ENCODE measurements at places on chromosomes 1 and 21.

- no peak for DNase-seq
These were observed 612.9 kb upstream of the USP24 start for GRCh38 chr1:55828044-55828443.

GRCh38 chr1:110228381-110228780 lies 18.3 kb downstream of the KCNC4 start:
- no peak for DNase-seq

DNA sequence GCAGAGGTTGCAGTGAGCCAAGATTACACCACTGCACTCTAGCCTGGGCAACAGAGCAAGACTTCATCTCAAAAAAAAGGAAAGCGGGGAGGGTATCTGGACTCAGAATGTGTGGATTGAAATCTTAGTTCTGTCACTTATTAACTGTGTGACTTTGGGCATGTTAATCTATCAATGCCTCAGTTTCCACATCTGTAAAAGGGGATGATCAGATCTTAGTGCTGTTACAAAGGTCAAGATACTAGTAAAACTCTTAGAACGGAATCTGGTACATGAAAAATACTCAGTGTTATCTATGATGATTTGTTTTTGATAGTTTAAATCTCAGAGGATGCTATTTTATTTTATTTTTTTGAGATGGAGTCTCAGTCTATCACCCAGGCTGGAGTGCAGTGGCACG lies 10.5 kb downstream of the FAM76A start:
- DNase-seq = no peak

DNA sequence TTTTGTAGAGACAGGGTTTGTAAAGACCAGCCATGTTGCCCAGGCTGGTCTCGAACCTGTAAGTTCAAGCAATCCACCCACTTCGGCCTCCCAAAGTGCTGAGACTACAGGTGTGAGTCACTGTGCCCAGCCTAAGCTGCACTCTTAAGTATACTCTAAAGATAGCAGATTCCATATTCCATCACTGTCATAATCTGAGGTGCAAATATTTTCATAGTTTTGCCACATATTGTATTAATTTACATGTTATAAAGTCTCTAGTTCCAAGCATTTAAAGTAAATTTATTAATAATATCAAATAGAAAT lies 121.3 kb downstream of the HFM1 start:
- DNase-seq = no peak

DNA sequence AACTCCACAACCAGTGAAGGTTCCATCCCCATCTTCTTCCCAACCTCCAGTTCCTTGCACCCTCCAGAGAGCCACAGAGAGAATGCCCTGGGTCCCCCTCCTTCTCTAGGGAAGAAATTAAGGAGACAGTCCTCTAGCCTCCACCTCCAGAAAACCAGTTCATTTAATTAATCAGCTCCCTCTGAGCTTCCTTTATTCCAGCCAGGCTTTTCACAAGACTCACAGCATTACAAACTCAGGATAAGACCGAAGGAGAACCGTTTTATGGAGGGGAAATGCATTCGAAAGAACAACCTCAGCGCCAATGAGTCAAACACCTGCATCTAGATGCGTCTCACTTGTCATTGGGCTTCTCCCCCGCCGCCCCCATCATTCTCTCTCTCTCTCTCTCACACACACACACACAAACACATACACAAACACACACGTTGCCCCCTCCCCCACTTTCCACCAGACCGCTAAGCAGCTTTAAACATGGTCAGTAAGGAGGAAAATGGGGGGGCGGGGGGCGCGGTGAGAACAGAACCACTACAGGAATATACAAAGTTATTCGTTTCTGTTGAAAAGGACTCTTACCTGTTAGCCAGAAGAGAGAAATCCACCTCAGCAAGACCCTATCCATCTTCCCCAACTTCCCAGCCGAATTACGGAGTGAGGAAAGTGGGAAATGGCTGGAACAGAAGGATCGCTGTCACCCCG lies 544 bp downstream of the ILDR2 start:
- peak; percentile 49 for DNase-seq

- no peak for DNase-seq
These were observed 116.9 kb upstream of the COA6 start for GRCh38 chr1:234256359-234256758.

DNA sequence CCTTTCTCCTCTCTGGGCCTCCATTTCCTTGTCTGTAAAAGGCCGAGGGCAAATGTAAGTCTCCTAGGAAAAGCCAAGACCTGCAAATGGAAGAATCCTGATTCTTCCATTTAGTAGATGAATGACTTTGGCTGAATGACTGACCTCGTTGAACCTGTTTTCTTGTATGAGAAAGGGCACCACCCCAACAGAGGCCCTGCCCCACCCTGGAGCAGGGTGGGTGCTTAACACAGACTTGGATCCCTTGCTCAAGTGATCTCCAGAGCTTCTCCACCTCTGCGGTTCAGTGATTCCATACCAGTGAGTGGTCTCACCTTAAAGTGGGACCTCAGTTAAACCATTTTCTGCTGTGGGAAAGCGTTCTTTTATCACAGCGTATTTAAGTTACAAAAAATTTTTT lies 39.0 kb upstream of the GUCA2B start:
- DNase-seq = no peak

DNA sequence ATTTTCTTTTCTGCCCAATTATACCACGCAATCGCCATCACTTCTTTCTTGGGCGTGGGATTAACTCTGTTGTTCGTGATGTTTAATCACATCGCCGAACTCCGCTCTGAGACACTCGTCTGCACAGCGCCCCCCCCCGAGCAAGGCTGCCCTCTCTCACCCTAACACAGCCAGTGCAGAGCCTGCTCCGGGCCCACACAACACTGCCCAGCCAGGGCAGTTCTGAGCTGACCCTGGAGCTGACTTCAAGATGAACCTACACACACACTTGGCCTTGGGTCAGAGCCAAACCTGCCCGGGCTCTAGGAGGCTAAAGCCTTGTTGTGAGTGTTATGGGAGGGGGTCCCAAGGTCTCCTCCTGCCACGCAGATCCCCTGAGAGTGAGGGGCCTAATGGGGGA lies 64.6 kb upstream of the LRP8 start:
- no peak for DNase-seq

DNA sequence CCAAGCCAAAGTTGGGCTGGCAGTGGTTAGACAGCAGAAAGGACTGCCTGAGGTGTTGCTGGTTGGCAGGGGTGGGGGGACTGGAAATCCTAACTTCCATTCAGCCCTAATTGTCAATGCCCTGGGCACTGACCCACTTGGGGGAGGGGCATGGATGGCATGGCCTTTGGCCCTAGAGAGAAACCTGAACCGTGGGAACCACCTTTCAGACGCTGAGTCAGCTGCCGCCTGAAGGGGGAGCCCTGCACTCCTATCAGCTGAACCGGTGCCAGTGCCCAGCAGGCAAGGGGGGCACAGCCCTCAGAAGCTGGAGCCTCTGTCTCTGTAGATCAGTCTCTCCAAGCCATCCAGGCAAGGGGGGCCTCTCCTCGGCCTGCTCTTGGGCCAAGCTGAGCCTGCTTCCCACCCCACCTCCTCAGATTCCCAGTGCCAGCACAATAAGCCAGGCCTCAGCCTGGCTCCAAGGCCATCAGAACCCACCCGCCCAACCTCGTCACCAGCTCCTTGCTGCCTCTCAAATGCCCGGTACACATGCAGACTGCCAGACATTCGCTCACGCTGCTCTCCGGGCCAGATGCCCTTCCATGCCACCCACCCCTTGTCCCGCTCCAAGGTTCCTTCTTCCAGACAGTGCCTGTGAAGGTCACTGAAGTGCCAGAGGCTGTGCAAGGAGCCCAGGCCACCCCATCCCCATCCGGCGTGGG lies 11.6 kb downstream of the TINAGL1 start:
- no peak for DNase-seq
